Naive thymus-derived CD4-positive, alpha-beta T cell (primary cell): ENCODE measurements at places on chromosomes 6 and 20. TPM values are rescaled to one million over a fixed set of nuclear protein-coding genes. Genes with fewer than 3 reads are reported as not detected.

- H3K36me3 ChIP-seq: no peaks in the 10 kb centered on the region
- no peak overlapping the region for H3K4me3 ChIP-seq
- no peak overlapping the region for H3K27ac ChIP-seq
Observed at GRCh38 chr6:55293116-55293515, 34.2 kb upstream of the GFRAL start.

The DNMT3B gene
- total RNA-seq: 0.67 TPM

The KCNQ2 gene
- not detected for total RNA-seq

The FUT9 gene
- not detected for total RNA-seq

The PROCR gene
- not detected for total RNA-seq
